Chondrocyte (in vitro differentiated cells): ENCODE measurements at places on chromosomes 1 and 21.

- DNase-seq: no peak
These were observed 125.4 kb downstream of the PTGER3 start for GRCh38 chr1:70922196-70922595.

- peak; percentile 81 for DNase-seq
These were observed 30.6 kb upstream of the LRRC3 start for GRCh38 chr21:44424608-44425306.

- DNase-seq: no peak
These were observed 159.6 kb upstream of the VAMP3 start for GRCh38 chr1:7611421-7612010.

DNA sequence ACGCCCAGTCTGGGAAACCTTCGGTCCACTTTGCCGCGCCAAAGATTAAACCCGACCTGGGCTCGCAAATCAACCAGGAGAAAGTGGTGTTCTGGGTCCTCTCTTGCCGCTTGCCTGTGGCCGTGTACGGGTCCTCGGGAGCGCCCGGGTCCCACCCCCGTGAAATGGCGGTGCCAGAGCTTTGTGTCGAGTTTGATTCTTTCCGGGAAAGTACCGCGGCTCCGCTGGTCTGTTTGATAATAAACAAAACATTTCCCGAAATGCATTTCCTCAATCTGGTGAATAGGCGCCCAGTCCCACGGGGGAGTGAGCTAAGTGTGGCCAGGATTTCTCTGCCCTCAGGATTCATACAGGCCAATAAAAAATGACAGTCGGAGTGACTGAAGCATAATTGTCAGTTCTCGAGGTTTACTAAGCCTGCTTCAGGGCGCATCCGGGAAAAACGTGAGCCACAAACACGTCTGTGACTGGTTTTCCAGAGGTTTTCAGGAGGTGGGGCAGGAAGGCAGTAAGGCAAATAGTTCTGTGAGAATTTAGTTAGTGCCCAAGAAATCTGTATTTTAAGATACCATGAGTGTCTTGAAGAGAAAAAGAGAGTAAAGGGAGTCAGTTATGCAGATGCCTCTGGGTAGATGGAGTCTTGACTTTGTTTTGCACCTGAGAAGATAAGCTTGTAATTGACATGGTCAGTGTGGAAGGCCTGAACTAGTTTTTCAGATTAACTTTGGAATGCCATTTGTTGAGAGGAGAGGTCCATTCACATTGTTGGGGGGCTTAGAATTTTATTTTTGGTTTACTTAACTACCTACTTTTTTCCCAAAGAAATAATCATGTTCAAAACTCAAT is 675 bp downstream of the IFNAR1 start:
- DNase-seq: no peak

GRCh38 chr1:92476071-92476631 is 10.6 kb downstream of the GFI1 start:
- no peak for DNase-seq

- peak; percentile 71 for DNase-seq
These were observed 221.4 kb upstream of the PKN2 start for GRCh38 chr1:88462488-88463261.

- no peak for DNase-seq
These were observed 14.5 kb upstream of the PHLDA3 start for GRCh38 chr1:201483373-201483949.

DNA sequence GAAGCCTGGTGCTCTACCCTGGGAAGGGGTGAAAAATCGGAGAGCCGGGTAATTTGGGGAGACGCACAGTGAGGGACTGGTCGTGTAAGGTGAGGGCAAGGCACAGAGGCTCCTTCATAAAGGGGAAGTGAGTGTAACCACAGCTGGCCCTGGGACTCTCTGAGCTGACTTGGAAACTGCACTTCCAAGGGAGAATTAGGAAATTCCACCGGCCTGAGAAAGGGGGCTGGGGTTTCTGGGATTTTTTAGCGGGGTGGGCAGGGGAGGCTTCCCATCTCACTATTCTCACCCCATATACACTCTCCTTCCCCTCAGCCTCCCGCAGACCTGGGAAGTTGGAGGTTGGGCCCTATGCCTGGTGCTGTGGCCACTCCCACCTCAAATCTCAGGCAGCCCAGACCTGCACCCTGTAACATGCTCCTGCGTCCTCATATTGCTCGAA is 88.3 kb upstream of the IPO9 start:
- DNase-seq: no peak

- peak; percentile 90 for DNase-seq
These were observed 65.8 kb upstream of the PRKACB start for GRCh38 chr1:84078108-84078841.

DNA sequence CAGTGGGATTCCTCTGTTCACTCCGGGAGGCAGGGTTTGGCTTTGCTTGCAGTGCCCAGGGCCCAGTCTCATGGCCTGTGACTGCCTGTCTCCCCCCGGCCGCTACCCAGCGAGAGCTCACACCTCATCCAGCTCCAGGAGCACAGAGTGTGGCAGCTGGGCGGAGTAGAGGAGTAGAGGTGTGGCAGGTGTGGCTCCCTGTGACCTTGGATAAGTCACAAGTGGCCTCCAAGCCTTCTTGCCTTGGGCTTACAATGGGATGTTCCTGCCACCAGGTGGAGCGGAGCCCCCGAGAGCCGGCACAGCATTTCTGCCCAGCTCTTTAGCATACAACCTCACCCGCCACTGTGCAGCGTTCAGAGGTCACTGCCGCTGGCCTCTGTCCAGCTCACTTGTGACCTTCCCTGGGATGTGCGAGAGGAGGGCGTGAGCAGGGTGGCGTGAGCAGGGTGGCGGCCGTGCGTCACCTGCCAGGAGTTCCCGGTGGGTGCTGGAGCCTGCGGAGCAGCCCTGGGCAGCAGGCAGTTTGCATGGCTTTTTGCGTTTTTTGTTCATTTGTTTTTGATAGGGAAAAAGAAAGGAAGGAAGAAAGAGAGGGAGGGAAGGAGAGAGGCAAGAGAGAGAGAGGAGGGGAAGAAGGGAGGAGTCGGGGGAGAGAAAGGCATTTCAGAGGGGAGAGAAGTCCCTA is 42.4 kb downstream of the CRYAA start:
- DNase-seq: no peak

DNA sequence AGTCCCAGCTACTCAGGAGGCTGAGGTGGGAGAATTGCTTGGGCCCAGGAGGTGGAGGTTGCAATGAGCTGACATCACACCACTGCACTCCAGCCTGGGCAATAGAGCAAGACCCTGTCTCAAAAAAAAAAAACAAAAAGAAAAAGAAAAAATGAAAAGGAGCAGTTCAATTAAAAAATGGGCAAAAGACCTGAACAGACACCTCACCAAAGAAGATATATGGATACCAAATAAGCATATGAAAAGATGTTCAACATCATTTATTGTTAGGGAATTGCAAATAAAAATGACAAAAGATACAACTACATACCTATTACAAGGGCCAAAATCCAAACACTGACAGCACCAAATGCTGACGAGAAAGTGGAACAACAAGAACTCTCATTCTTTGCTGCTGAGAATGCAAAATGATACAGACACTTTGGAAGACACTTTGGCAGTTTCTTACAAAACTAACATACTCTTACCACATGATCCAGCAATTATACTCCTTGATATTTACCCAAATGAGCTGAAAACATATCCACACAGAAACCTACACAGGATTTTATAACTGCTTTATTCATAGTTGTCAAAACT is 28.7 kb upstream of the ATP5PO start:
- no peak for DNase-seq

DNA sequence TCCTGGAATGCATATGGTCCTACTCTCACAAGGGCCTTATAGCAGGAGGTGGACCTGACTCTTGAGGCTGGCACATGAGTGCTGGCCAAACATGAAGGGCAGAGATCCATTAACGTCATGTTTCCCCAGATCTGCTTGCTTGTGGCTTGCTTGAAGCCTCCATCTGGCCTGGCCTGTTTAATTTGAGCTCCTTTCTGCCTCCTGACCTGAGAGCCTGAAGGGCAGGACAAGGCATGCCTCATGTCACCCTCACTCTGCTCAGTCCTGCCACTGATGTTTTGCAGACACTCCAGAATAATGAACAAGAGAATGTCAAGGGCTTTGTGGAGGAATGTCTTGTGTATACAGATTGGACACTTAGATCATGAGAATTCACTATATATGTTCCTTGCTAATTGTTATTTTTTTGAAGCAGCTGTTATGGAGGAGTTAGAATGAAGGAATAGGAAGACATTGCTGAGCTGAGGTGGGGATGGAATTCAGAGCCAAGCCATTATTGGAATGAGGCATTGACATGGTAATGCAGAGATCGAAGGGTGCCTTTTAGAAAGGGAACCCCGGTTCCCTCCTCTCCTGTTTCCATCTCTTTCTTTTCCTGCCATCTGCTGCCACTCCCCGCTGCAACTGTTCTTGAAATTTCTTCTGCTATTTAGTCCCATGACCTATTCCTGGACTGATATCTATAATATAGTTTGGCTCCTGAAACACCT is 457.0 kb upstream of the PROX1 start:
- no peak for DNase-seq

- no peak for DNase-seq
These were observed 62.1 kb downstream of the GNG12 start for GRCh38 chr1:67771152-67771551.

DNA sequence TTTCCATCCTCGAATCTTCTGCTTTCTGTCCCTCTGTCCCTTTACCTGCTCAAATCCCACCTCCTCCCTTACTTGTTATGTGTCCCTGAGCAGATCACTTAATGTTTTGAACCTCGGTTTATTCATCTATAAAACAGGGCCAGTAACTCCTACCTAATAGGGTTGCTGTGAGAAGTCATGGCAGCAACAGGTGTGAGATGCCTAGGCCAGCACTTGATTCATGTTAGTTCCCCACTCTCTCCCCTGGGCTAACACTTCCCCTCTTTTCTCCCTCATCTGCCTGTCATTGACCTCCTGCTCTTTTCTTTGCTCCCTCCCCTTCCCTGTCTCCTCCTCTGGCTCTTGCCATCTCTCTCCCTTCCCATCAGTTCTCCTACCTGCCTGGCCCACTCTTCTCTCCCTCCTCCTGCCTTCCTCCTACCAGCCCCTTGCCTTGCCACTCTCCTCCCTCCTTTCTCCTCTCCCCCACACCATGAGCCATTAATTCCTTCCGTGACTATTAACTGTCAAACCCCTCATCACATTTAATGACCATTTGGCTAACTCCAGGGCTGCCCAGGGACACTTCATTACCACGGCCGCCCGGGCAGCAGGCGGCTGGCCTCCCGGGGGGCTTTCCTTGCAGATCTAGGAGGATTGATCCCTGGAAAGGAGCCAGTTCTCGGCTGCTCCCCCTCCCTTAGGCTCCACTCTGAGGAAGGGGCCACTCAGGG is 90.6 kb upstream of the CD1D start:
- no peak for DNase-seq

- no peak for DNase-seq
These were observed 45.3 kb upstream of the GJB5 start for GRCh38 chr1:34709547-34709946.

DNA sequence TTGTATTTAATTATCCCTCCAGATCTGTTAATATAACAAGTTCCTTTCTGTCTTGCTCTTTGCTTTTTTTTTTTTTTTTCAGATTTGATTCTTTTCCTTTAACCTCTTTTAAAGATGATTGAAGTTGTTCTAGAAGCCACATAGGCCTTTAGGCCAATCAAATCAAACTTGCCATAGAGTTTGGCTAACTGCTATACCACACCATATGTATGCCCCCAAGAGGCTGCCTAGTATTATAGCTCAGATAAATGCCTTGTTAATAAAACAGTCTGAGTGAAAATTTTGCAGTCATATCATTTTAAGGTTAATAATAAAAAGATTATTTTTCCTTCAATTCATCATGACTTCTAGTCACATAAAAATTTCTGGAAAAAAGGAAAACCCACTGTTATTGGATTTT is 696.0 kb upstream of the CHRM3 start:
- DNase-seq: no peak

DNA sequence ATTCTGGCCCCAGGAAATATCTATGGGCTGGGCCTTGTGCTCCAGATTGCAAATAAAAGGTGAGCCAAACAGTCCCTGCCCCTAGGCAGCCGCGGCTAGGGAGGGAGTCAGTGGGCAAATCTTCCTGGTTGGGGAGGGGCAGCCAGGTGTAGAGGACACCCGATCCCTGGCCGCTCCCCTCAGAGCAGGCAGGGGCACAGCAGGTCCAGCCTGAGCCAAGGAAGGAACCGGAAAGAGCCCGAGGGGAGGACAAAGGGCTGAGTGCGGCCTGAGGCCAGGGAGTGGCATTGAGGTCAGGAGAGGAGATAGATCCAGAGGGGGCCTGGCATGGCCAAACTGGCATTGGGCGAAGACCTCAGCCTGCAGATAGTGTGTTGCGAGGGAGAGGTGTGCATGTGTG is 36.6 kb upstream of the ARF1 start:
- peak; percentile 82 for DNase-seq

GRCh38 chr1:158818975-158819431 is 12.1 kb upstream of the MNDA start:
- DNase-seq: no peak

- DNase-seq: no peak
These were observed 17.4 kb downstream of the CYYR1 start for GRCh38 chr21:26555540-26556146.

GRCh38 chr1:53107570-53108322 is 34.7 kb downstream of the SLC1A7 start:
- DNase-seq: no peak

GRCh38 chr1:201169971-201170532 is 15.8 kb upstream of the TMEM9 start:
- DNase-seq: no peak

DNA sequence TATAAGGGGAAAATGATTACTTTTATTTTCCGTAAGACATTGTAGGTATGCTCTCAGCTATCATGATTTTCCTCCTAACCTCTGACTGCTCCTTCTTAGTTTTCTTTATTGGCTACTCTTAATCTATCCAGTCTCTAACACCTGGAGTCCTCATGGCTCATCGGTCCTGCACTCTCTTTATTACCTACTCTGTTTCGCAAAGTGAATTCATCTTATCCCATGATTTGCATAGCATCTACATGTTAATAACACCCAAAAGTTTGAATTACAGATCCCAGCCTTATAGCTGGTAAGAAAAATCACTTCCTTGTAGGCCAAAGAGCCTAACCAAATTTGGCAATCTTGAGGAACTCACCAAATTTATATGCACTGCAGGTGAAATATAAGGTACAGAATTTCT is 136.3 kb downstream of the CDC42BPA start:
- no peak for DNase-seq

DNA sequence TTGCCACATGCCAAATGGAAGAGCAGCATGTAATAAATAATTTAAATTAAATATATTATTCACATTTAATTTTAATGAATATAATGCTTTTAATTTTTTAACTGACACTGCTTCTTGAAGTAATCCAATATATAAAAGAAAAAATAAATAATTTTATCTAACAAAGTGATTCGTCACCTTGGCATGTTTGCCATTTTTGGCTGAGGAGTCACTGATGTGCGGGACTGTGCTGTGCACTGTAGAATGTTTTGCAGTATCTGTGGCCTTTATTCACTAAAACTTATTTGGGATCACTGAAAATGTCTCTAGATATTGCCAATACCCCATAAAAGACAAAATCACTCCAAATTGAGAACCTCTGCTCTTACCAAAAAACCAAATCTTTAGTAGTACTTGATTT is 807.8 kb downstream of the BRINP3 start:
- DNase-seq: no peak
